AG04449 (cell line): ENCODE measurements at places on chromosomes 1 and 21.
A peak's percentile ranks its signal among the peaks of the same experiment; 100 is the strongest.

GRCh38 chr1:156740237-156740740 lies 599 bp downstream of the MRPL24 start:
- no peak for DNase-seq

DNA sequence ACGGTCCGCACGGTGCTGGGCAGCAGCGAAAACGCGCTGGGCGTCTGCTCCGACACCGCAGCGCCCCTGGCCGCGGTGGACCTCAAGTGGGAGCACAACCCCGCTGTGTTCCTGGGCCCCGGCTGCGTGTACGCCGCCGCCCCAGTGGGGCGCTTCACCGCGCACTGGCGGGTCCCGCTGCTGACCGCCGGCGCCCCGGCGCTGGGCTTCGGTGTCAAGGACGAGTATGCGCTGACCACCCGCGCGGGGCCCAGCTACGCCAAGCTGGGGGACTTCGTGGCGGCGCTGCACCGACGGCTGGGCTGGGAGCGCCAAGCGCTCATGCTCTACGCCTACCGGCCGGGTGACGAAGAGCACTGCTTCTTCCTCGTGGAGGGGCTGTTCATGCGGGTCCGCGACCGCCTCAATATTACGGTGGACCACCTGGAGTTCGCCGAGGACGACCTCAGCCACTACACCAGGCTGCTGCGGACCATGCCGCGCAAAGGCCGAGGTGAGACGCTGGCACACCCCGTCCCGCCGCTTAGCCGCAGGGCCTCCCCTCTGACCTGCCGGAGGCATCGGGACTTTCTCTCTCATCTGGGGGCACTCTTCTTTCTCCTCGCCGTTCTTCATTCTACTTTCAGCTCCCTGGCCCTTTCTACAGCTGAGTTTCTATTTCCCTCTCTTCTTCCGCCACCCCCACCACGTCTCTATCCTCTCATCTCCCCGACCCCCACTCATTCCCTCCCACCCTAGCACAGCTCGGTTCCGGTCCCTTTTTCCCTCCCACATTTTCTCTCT lies 1.0 kb downstream of the NPR1 start:
- no peak for DNase-seq

GRCh38 chr21:39913706-39914305 lies 46.6 kb downstream of the PCP4 start:
- no peak for DNase-seq

GRCh38 chr1:2304921-2305681 lies 77.0 kb downstream of the SKI start:
- DNase-seq, result no peak

GRCh38 chr21:45461806-45462341 lies 56.9 kb downstream of the COL18A1 start:
- DNase-seq, result no peak

- DNase-seq, result no peak
Observed at GRCh38 chr1:114342376-114342775, 168.6 kb downstream of the TRIM33 start.

GRCh38 chr1:19425646-19426239 lies 59.6 kb downstream of the CAPZB start:
- no peak for DNase-seq

DNA sequence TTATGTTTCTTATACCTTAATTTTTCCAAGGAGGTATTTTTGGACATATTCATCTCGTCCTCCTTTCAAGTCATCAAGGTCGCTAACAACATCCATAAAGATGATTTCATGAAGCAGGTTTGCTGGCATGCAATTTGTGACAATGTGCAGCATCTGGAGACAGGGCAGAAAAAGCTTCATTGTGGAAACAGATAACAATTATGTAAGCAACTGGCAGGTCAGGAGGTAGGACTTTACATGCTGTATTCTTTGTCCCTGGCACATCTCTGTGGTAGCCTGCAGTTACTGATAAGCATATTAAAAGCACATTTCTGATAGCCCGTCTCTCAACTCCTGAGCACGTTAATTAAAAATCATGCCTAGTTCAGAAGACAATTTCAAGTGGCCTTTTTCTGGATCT lies 156.8 kb downstream of the LEPR start:
- no peak for DNase-seq

- peak; percentile 14 for DNase-seq
Observed at GRCh38 chr1:243850202-243850451, at the start of gene AKT3. TSS of gene AKT3 (minus strand) at chr1:243850243. CDS start at chr1:243843170, 7,073 bp downstream.

DNA sequence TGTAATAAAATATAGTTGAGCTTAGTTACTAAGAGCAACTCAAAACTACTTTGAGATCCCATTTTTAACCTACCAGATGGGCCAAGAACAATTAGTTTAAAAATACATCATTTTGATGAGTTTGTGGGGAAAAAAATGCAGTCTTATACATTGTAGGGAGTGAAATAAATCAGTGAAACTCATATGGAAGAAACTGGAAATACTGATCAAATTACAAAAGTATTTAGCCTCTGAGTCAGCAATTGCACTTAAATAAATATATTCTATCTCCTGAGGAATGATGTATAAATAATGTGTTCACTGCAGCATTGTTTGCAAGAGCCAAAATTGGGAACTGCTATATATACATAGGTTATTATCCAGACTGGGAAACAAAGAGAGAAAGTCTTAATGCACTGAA lies 4.6 kb upstream of the SMCP start:
- DNase-seq, result peak; percentile 16

DNA sequence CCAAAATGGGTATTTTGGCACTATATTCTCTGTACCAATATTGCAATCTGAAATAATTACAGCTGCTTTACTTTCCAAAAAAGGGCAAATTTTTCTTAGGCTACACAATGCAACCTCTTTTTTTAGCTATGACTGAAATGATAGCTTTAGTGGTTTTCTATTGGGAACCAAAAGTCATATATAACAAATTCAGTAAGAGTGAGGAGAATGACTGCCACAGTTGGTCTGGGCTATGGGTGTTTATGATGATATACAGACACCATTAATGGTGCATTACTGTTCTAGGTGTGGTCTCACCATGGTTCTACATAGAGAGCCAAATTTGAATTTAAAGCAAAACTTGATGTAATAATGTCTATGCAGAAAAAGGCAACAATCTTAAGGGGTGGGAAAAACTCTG lies 72.3 kb upstream of the PTBP2 start:
- DNase-seq, result no peak
